ENCODE measurements at places on chromosomes 7 and 10. TPM values are rescaled to one million over a fixed set of nuclear protein-coding genes. Genes with fewer than 3 reads are reported as not detected.

The EGFR gene
- 150 TPM for total RNA-seq

The UNCX gene
- total RNA-seq = not detected

The CALML5 gene
- 36.7 TPM for total RNA-seq

The TRIM50 gene
- total RNA-seq = not detected

The POM121C gene
- total RNA-seq = 7.4 TPM

The SPOCK2 gene
- not detected for total RNA-seq

The WDR86 gene
- 0.14 TPM for total RNA-seq

The PGAM2 gene
- total RNA-seq = not detected

The WDFY4 gene
- total RNA-seq = not detected

The DYNC1I1 gene
- 0.21 TPM for total RNA-seq

The MUC12 gene
- total RNA-seq = not detected

The HACD1 gene
- total RNA-seq = 17.8 TPM

The TUBB8 gene
- not detected for total RNA-seq

The GLI3 gene
- total RNA-seq = 2.8 TPM

The CDH23 gene
- 0.35 TPM for total RNA-seq

The DDIT4 gene
- total RNA-seq = 1,321 TPM

The TRIM4 gene
- 16.9 TPM for total RNA-seq

The C7orf57 gene
- 0.14 TPM for total RNA-seq

The PNLIPRP1 gene
- not detected for total RNA-seq

The OR9A2 gene
- total RNA-seq = not detected

The GPNMB gene
- total RNA-seq = 0.98 TPM

The BHLHA15 gene
- total RNA-seq = 0.78 TPM

The FAM25A gene
- 20.3 TPM for total RNA-seq

The EN2 gene
- not detected for total RNA-seq

The PIP4K2A gene
- total RNA-seq = 8.5 TPM

The FOXP2 gene
- total RNA-seq = 0.46 TPM

The OR2A42 gene
- total RNA-seq = not detected

The SLC18A3 gene
- total RNA-seq = not detected

The BTBD16 gene
- 0.14 TPM for total RNA-seq

The SPDYE5 gene
- total RNA-seq = not detected

The PPP1R17 gene
- not detected for total RNA-seq

The PRRT4 gene
- total RNA-seq = 1.3 TPM

The ANKRD2 gene
- total RNA-seq = 1.4 TPM

The LIPF gene
- not detected for total RNA-seq

The TET1 gene
- 0.85 TPM for total RNA-seq

The OR6B1 gene
- not detected for total RNA-seq

The UNC5B gene
- total RNA-seq = 10.8 TPM

The CAMK1D gene
- total RNA-seq = 7.1 TPM

The CNTNAP2 gene
- 4.3 TPM for total RNA-seq

The HSPA12A gene
- total RNA-seq = 1.5 TPM

The OR2F1 gene
- total RNA-seq = not detected

The GRM3 gene
- total RNA-seq = not detected

The TUBAL3 gene
- total RNA-seq = 0.35 TPM

The PFKFB3 gene
- total RNA-seq = 37.0 TPM

The AGMO gene
- 0.93 TPM for total RNA-seq

The ANKRD61 gene
- total RNA-seq = not detected

The CARD11 gene
- total RNA-seq = 6.1 TPM

The AKR1E2 gene
- total RNA-seq = 1.4 TPM

The ZNF804B gene
- total RNA-seq = not detected

The IRF5 gene
- 19.5 TPM for total RNA-seq

The SEMA3D gene
- 0.49 TPM for total RNA-seq

The EFCAB10 gene
- 0.35 TPM for total RNA-seq

The EBLN1 gene
- total RNA-seq = not detected

The PNLIPRP3 gene
- 13.5 TPM for total RNA-seq

The ADK gene
- 81.3 TPM for total RNA-seq
